ENCODE measurements at places on chromosomes 4 and X.

DNA sequence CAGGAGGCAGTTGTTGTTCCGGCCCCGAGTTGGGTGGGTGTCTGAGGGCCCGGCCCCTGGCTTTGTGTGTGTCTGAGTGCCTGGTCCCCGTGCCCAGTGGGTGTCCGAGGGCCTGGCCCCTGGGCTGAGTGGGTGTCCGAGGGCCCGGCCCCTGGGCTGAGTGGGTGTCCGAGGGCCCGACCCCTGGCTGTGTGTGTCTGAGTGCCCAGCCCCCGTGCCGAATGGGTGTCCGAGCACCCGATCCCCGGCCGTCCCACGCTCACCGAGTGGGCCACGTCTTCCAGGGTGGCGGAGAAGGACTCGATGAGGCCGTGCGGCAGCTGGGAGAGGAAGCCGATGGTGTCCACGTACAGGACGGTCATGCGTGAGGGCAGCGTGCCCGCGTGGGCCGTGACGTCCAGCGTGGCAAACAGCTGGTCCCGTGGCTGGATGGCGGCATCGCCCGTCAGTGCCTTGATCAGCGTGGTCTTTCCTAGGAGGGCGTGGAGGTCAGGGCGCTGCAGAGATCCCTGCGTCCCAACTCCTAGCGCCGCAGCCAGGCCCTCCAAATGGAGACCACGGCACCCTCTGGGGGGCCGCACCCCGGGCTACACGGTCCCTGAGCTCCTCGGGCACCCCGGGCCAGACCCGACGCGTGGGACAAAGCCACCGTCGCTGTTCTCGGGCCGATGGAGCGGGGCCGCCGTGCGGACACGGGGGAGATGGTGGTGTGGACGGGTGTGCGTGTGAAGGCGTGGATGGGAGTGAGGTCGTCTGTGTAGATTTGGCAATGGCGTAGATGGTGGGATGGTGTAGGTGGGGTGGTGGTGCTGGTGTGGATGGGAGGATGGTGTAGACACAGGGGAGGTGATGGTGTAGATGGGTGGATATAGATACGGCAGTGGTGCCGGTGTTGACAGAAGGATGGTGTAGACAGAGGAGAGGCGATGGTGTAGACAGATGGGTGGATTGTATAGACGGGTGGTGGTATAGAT is 7.2 kb downstream of the GTPBP6 start:
- DNase-seq, result no peak

- no peak for DNase-seq
Measured at GRCh38 chr4:38499101-38499500, 164.9 kb upstream of the KLF3 start.

- DNase-seq, result no peak
Measured at GRCh38 chr4:155403886-155404285, 27.1 kb upstream of the MAP9 start.

- DNase-seq, result no peak
Measured at GRCh38 chrX:68824565-68825125, 4.2 kb upstream of the EFNB1 start.

GRCh38 chr4:105765690-105766407 is 57.3 kb downstream of the GSTCD start:
- DNase-seq, result peak; percentile 53

- DNase-seq, result no peak
Measured at GRCh38 chr4:168787801-168788595, 222.1 kb downstream of the CBR4 start.

DNA sequence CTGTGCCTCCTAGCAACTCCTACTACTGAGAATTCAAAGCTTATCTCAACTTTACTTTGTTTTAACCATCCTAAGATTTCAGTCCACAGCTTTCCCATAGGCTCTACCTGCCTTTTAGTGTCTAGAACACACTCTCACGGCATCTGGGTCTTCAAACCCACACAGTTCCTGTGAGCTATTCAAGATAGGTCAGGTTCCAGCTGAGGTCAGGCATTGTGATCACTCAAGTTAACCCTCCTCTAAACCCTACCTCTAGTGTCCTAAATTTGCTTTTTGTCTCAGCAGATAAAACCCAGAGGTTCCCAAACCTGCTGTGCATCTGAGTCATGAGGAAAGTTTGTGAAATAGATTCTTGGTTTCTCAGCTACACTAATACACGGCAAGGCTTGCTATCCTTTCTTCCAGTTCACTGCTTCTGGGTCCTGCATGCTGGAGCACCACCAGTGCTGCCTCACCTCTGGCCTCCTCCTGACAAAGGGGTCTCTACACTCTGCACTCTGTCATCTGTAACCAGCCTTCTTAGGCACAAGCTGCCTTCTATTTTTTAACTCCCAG is 324.6 kb upstream of the MAGEB2 start:
- no peak for DNase-seq

DNA sequence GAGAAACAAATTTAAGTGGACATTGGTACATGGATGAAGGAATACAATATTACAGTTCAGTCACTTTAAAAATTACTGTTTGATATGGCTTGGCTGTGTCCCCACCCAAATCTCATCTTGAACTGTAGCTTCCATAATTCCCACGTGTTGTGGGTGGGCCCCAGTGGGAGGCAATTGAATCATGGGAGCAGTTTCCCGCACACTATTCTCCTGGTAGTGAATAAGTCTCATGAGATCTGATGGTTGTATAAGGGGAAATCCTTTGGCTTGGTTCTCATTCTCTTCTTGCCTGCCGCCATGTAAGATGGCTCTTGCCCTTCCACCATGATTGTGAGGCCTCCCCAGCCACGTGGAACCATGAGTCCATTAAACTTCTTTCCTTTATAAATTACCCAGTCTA is 804.2 kb upstream of the FRG1 start:
- DNase-seq, result no peak

GRCh38 chr4:108825737-108826136 is 62.9 kb upstream of the ETNPPL start:
- DNase-seq, result no peak

DNA sequence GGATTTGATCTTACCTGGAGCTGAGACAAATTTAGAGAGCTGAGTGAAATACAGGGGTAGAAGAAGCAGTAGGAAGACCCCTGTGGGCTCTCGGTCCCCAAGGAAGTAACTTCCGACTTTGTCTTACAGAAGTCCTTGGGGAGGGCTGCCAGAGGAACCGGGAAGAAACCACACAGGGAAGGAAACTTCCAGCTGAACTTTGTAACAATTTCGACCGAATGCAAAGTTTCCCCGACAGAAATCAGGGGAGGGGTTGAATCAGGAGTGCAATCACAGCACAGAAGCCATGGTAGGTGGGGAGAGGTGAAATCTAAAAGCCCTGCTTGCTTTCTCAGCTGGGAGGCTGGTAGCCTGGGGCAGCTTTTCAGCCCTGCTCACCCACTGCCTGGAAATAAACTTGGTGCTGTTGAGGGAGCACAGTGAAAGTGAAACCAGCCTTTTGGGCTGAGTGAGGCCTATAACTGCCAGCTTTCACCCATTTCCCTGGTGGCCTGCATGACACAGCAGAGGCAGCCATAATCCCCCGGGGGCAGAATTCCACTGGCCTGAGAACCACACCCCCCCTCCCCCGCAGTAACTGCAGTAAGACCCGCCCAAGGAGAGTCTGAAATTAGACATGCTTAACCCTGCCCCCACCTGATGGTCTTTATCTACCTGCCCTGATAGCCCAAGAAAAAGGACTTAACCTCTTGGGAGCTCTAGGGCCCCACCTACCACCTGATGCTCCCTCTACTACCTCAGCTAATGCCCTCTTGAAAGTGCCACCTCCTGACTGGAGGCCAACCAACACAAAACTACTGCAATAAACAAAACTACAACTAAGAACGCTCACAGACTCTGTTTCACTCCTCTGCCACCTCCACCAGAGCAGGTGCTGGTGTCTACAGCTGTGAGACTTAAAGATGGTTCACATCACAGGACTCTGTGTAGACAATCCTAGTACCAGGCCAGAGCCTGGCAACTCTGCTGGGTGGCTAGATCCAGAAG is 248.2 kb downstream of the PARM1 start:
- peak; percentile 44 for DNase-seq

GRCh38 chrX:40152741-40153344 is 55.1 kb upstream of the BCOR start:
- peak; percentile 71 for DNase-seq

DNA sequence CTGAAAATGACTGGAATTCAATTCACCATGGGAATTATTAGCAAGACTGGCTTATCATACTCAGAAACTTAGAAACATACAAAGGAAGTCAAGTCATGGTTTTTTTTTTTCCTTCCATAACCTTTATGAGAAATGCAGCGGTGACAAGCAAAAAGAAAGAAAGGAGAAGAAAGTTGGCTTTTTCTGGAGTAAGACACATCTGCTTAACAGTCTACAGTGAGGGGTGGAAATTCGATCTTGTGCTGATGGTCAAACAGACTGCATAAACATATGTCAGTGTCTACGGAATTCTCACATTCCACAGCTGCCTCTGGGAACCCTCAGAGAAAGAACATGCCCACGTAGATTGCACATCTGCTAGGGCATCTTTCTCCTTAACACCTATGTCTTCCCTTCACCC is 54.6 kb downstream of the PROM1 start:
- DNase-seq, result no peak

- DNase-seq, result peak; percentile 15
Measured at GRCh38 chr4:87978681-87979080, 3.2 kb downstream of the SPP1 start.

DNA sequence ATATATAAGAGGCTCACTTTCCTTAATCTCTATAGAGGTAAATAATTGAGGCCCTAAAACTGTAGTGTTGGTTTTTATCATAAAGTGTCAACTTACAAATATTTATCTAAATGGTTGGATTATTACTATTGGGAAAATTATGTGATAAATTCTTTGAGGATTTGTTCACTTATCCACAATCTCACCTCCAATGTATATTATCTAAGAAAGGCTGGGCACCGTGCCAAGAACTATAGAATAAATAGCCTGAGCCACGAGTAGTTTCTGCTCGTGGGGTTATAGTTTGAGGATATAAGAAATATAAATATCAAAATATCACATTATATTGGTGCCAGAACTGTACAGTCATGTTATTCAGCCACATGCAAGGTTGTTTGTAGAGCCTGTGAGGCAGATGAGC is 177.9 kb downstream of the VEGFC start:
- no peak for DNase-seq

- DNase-seq, result no peak
Measured at GRCh38 chr4:85744950-85745349, 270.0 kb downstream of the ARHGAP24 start.

DNA sequence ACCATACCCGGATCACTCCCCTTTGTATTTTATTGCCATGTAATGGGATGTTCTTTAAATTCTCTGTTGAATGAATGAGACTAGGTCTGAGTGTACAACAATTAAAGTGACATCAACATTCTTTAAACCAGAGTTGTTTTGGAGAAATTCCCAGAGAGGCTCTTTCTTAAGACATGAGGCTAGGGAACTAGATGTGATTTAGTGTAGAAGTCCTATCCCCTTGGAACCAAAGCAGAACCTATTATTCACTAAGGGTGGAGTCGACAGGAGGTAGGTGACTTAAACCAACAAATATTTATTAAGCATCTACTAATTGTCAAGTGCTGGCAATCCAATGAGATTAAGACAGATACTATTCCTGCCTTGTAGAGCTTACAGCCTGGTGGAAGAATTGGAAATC is 1.7 kb downstream of the EIF1AX start:
- DNase-seq, result no peak

GRCh38 chr4:16659079-16659478 is 239.4 kb downstream of the LDB2 start:
- no peak for DNase-seq
